ENCODE measurements at places on chromosomes 4 and X. TPM values are rescaled to one million over a fixed set of nuclear protein-coding genes. Genes with fewer than 3 reads are reported as not detected.
A peak's percentile ranks its signal among the peaks of the same experiment; 100 is the strongest.

DNA sequence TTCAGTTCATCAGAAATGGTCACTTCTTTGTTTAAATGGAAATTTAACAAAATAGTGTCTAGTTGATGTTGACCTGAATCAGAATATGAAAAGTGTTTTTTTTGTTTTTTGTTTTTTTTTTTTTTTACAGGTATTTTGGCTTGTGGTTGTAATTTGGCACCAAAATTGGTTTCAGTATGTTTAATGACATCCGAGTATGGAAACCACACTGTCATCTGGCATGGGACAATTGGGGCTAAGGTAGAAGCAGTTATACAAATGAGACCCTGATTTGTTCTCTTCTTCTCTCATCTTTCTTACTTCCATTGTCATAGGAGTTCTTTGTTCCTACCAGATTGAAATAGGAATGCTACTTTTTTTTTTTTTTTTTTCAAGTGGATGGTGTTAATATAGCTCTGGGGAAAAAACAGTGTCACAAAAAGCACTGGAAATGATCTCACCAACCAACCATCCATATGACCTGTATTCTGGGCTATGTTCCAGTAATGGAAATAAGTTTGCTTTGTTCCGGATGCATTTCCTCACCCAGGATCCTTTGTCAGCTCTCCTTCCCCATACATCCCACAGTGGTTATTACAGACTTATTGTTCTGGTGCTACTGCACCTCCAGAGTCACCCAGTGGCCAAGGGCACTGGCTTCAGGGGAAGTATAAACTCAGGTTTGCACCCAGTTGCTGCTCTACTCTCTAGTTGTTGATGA, 95.8 kb downstream of the ATXN3L start:
- DNase-seq: no peak

DNA sequence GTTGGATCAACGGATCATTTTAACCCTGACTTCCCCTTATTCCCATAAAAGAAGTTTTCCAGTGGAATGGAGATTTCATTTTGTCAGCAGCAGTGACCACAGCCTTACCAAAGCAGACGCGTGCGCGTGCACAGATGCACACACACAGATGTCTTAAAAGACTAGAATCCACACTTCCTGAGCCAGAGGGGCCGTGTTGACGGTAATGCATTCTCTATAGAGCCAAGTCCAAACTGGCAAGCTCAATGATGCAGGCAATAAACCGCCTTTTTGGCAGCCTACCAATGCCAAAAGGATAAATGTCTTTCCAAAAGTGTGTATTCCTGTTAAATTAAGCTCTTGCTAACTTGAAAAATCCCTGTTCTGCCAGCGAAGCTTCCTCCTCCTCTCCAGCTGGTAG, 18.8 kb upstream of the CLDN34 start:
- no peak for DNase-seq

DNA sequence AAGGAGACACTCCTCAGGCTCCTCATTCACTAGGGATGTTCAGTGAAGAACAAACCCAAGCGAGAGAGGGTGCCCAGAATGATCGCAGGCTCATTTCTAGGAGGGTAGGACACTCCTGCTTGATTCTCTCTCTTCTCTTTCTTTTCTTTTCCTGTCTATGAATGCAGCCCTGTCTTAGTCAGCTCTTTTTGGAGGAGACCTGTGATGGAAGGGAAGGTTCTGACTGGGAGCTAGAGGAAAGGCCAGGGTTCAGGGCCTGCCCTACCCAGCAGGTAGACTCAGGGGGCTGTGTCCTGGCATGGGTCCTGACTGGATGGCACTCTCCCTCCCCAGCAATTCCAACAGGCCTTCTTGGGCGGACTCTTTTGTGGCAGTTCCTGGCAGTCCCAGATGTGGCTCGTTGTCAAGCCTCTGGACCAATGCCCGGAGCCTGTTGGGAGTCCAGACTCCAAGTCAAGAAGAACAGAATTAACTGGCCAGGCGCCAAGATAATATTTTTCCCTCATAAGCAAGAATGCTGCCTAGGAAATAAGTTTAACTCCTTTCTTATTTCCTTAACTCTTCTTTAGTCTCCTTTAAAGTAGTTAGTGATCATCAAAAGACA, 139.4 kb upstream of the SCML1 start:
- no peak for DNase-seq

DNA sequence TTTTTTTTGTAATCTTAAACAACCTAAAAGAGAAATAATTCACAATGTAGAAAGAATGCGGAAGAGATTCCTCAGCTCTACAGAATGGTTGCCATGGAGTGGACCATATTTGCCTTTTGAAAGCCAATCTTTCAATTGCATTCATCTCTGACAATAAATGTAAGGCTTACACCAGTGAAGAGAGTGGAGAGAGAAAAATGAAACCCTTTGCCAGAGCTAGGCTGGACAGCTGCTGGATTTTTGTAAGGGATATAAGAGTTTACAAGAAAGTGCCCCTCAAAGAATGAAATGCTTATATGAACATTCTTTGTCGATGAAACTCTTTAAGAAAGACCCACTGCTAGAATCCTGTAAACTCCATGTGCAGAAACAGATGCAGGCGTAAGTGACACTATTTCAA, 66.0 kb upstream of the FAT1 start:
- DNase-seq: no peak

DNA sequence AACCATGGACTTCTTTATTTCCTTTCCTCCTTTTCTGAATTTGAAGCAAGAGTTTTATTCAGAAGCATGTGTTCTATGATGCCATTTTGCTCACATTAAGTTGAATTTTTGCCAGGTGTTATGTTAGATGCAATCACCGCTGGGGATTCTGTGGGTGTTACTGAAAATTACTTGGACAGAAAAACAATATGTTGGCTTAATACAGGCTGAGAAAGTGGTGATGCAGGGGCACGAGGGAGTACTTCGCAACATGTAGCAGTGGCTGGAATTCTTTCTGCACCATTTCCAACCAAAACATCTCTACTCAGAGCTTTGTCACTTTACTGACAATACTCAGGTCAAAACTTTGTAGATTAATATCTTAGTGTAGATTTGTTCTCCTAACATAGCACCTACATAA, 109.2 kb upstream of the PCDH18 start:
- no peak for DNase-seq

DNA sequence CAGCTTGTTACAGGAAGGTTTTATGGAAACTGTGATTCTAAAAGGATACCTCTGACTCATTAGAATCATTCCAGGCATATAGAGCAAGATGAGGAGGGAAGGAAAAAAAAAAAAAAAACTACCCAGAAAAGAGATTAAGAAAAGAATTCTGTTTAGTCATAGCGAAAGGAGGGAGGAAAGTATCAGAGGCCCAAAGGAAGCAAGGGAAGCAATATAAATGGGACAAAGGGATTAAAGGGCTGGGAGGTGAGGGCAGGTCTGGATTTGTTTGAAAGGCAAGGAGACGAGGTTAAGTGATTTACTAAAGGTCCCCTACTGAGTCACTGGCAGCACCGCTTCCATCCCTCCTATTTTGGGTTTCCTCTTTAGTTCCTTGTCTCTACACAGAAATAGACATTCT, 88.6 kb upstream of the IL1RAPL1 start:
- DNase-seq: peak; percentile 78

DNA sequence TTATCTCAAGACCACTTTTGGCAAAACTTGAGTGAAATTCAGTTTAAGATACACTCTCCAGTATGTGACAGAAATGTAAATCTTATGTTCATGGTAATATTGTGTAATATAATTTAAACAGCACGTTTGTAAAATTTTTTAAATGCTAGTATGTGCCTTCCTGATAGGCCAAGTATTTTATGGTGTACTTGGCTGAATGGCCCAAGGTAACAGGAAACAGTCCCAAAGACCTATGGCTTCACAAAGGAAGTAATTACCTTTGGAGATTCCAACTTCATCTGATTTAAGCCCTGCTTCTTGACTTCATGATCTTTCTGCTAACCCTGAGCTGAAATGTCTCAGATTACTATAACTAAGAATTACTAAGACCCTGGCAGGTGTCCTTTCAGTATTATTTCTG, 20.3 kb downstream of the TEC start:
- DNase-seq: no peak

GRCh38 chr4:23425570-23425969, 464.3 kb downstream of the PPARGC1A start:
- DNase-seq: no peak

DNA sequence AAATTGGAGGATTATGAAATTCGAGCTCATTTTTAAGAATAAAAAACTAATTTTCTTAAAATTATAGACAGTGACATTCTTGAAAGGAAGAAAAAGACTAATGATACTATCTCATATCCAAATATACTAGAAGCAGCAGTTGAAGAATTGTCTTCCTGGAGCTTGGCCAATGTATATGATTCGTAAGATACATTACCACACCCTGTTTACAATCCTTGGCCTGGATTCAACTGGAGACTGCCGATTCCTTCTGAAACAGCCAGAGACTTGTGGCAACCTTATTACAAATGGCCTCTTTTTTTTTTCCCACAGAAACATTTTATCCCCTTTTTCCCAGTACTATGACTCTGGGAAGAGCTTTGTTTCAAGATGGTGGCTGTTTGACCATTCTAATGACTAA, 571.2 kb upstream of the FAT1 start:
- no peak for DNase-seq

DNA sequence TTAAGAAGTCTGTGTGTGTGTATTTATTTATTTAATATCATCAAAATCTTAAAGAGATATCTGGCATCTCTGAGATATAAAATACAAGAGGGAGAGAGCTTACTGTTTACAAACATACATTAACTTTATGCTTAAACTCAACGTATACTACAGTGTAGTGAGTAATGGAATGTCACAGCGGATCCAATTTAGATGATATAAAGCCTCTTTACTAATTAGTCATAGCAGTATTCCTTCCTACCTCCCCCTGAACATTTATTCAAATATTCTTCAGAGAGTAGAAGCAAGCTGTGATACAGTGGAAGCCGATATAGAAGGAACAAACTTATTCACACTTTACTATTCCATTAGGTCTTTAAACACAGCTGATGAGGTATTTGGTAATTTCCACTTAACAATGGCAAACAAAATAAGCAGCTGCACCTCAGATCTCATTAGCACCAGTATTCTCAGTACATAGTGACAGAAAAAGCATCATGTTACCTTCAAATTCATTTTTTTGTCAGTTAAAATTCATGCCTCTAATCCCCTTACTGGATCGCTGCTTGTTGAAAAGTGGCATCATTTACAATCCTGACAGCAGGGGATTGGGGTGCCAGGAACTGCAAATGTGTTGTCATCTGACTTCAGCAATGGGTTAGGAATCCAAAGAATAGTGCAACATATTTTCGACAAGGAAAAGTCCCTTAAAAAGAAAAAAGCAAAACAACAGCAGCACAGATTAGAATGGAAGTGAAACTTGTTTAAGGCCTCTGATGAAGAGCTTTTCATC, 658.7 kb upstream of the EPHA5 start:
- DNase-seq: peak; percentile 3

GRCh38 chrX:114058988-114059418, 524.9 kb upstream of the HTR2C start:
- no peak for DNase-seq

DNA sequence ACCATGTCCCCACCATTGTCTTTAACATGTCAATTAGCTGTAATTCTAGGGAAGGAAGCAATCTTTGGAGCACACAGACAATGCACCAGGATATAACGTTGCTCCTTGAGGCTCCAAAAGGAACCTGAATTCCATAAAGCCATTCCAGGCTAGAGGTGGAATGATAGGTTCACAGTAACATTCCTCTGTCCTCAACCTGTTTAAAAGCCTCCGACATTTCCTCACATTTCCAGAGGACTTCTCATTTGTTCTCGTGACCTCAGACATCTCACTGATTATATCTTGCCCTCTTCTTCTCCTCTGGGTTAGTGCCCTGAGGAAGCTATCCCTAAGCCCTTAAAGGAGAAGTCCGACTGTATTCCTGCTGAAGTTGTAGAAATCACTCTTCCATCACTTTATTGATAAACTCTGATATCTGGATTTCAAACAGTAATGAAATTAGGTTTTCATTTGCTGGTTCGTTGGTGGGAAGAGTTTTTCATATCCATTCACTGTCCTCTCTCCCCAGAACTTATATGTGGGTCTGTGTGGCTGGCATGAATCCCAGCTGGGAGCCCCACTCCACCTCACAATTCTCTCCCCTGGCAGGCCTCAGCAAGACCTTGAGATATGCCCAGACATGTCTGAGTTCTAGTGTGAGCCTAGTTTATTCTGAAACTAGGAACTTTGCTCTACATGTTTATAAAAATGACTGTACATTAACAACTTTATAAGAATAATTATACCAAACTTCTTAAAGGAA, 44.2 kb upstream of the PRSS12 start:
- DNase-seq: no peak

- no peak for DNase-seq
These were observed 5.0 kb downstream of the GRPEL1 start for GRCh38 chr4:7062816-7063215.

DNA sequence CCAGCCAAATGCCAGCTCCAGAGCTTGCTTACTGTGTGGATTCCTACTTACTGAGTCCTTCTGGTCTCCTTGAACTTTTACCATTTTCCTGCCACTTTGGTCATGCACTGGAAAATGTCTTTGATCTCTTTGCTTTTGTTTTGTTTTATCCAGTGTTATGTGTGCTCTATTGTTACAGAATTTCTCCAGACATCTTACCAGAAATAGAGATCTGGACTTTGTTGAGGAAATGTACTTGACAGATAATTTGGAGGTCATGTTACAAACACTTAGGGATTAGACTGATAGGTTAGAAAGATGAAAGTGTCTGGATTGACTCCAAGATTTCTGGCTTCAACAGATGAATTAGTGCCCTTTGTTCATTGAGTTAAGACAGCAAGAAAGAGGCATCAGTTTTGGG, 5.7 kb upstream of the ZNF330 start:
- DNase-seq: no peak

DNA sequence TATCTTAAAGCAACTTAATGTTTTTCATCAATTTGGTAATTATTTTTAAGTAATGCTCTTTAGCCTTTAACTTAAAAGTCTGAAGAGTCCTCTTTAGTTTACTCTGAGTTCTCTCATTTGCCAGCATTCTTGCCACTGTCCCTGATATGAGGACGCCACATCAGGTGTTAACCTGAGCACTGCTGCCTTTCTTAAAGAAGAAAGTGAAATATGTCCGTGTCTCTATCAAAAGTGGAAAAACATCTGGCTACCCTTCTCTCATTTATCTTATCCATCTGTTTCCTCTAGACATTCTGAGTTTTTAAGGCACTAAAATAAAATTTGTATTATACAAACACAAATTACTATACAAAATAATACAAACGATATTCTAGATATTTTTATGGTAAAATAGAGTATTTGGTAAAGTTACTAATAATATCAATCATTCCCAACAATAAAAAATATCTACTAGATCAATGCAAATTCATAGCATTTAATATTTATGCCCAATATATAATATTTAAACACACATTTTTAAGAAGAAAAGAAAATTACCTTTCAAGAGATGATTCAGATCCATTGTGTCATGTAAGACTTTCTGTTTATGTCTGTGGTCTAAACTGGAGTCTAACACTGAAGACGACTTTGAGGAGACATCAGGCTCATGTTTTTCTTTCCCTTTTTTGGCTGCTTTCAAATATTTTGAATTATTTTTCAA, 14.0 kb downstream of the CFAP97 start:
- DNase-seq: no peak

- DNase-seq: no peak
These were observed 521.1 kb downstream of the CCSER1 start for GRCh38 chr4:90648311-90648710.

Gene SERTM2
- 0.51 TPM for total RNA-seq

Gene LUZP4
- total RNA-seq: not detected

Gene ATP1B4
- total RNA-seq: not detected

Gene GPRASP1
- total RNA-seq: 7.0 TPM

Gene ADH1A
- not detected for total RNA-seq

Gene CYTL1
- total RNA-seq: 1.1 TPM

Gene JAKMIP1
- total RNA-seq: 5.1 TPM

All from neural progenitor cell (in vitro differentiated cells).